CD4-positive, alpha-beta T cell treated with Interleukin-1 beta for 1 hour (primary cell): ENCODE measurements at places on chromosomes 7 and 10.

GRCh38 chr10:88271761-88272543 lies 311.2 kb downstream of the RNLS start:
- DNase-seq, result peak; percentile 3

DNA sequence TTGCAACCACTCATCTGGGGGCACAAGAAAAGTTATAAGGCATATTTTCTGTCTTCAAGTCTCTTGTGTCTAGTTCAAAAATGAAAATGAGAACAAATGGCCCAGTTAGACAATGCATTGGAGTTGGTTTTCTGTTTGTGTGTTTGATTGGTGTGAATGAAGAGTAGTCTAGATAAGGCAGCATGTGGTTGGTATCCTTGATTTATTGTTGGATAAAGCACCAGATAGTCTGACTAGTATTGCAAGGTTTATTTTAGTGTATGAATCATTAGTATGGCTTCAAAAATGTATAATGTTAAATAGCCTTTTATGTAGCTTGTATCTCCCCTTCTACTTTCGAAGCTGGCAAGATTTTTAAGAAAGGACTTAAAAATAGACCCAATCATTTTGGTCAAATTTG lies 237.3 kb downstream of the CDK14 start:
- DNase-seq, result no peak

DNA sequence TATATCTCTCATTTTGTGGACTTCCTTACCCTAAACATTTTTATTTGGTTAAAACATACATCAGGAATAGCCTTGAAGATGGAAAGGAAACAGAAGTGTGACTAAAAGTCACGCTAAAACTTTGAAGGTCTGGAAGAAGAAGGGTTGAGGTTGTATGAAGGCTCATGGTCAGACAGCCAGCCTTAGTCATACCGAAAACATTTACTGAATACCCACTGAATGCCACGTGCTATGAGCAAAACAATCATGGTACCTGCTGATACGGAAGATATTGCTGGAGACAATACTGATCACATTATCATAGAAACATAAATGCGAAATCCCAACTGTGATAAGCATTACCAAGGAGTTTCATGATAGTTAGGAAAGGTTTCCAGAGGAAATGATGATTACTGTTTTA lies 64.0 kb downstream of the PDZD8 start:
- DNase-seq, result no peak

DNA sequence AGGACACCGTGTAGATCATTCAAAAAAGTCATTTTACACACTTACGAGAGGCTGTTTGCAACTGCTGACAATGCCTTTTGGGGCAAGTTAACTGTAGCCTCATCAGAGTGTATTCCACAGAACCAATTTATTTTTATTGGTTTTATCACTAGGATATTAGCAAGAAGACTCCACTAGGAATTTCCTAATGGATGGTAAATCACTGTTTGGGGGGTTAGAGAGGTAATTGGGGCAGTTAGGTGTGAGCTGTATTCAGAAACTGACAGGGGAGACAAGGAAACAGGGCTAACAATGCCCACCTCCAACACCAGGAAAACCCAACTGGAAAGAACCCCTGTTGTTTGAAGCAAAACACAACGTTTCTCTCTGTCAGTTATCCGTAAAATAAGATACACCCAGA lies 383.0 kb upstream of the SHH start:
- DNase-seq, result no peak

- no peak for DNase-seq
These were observed 194.8 kb upstream of the PTN start for GRCh38 chr7:137538361-137538762.

GRCh38 chr10:125494651-125495239 lies 188.2 kb downstream of the TEX36 start:
- DNase-seq, result no peak

DNA sequence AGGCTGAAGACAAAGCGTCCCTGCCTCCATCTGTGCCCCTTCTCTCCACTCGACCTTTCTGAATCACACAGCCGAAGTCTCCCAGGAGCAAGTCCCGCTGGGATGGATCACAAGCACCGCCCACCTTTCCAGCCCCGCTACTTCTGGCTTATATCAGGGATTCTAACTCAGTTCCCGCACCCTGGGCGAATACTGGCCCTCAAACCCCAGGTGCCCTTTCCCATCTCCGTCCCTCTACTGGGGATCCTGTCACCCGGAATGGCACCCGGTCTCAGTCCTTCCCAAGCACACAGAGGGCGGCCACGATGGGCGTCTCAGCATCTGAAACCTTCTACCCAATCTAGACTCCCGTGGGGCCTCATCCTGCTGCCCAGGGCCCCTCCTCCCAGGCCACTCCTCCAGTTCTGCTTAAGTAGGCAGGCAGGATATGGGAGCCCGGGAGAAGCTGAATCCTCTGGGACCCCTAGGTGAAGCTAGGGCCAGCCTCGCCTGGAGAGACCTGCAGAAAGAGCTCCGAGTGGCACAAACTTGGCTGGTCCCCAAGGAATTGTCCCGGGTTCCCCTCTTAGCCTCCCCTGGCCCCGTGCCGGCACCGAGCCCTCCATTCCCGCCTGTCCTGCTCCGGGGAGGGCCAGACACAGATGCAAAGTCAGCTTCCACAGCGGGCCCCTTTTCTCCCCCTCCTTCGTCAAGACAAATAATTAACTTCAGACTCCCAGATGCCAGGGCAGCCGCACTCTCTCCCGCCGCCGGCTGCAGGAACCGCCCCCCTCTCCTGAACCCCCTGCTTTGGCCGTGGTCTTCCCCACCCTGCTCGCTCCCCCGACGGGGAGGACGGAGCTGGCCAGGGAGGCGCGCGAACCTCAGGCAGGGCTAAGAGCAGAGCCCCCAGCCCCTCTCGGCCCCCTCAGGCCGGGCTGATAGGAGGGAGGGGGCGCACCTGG lies 612 bp downstream of the KCP start:
- no peak for DNase-seq

DNA sequence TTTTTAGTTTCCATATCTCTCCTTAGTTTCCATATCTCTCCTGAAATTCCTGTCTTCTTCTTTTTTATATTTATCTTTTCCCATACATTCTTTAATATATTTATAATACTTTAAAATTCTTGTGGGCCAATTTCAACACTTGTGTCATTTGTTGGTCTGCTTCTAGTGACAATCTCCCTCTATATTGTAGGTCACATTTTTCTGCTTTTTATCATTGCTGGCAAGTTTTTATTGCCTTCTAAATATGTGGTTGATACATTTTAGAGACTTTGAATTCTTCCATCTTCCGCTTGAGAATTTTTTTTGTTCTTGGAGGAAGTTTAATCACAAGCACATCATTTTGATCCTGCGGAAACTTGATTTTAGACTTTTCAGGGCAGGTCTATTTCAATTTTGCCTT lies 26.0 kb upstream of the OPN4 start:
- DNase-seq, result no peak

GRCh38 chr7:41969561-41970105 lies 266.7 kb upstream of the INHBA start:
- DNase-seq, result no peak

DNA sequence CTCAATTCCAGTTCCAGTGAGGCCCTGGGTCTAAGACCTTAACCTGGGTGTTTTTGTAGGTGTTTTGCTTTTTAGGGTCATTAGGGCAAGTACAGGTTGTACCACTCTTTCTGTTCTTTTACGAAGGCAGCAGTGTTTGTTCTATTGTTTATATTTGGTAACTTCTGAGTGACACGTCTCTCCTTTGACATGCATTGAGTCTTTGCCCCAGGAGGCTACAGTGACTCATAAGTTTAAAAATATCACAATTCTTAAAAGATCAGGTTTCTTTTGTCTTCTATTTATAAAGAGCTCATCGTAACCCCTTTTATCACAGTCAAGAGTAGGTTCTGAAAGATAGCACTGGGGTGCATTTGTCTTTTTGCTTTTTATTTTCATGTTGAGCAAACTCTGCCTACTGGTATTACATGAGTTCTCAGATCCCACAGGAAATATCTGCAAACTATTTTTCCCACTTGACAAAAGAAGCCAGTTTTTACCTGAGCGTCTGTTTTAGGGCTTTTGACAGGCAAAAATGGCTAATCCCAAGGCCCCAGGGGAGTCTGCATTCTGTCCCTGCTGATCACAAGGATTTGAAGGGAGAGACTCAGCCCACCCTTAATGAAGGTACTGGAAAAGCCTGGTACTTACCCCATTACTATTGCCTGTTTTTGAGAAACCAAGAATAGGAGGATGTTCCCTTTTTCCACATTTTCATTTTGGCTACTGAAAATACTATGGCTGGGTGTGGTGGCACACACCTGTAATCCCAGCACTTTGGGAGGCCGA lies 7.9 kb downstream of the NUDT13 start:
- DNase-seq, result no peak

GRCh38 chr7:149799397-149800168 lies 26.2 kb upstream of the ZNF467 start:
- DNase-seq, result peak; percentile 56

- no peak for DNase-seq
These were observed 3.7 kb downstream of the AGR2 start for GRCh38 chr7:16801111-16801542.

DNA sequence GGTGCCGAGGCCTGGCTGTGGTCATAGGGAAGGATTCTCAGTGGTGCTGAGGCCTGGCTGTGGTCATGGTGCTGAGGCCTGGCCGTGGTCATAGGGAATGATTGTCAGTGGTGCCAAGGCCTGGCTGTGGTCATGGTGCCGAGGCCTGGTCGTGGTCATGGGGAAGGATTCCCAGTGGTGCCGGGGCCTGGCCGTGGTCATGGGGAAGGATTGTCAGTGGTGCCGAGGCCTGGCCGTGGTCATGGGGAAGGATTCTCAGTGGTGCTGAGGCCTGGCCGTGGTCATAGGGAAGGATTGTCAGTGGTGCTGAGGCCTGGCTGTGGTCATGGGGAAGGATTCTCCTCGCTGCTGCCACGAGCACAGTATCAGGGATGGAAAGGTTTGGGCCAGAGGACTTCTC lies 327.3 kb downstream of the ADARB2 start:
- DNase-seq, result no peak

- no peak for DNase-seq
These were observed 12.7 kb upstream of the MIOS start for GRCh38 chr7:7554021-7554432.

DNA sequence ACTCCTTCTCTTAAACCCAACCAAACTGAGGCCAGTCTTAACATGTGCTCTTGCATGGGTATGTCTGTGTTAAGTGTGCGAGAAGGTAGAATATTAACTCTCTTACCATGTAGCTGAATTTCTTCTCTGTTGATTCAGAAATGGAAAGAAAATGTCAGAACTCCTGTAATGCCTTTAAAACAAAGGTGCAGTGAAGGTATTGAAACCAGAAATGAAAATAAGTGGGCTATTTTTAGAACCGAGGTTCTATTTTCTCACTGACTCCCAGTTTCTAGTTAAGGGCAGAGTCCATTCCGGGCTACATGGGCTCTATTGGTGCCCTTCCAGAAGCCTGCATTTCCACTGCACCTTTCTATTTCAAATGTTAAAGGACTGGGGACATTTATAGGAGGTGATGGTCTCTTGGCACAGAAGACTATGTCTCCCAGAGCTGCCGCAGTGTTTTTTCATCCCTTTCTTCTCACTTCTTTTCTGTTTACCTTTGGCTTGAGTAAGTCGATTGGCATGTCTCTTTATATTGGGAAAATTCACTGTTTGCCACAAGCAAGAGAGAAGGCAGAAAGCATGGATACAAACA lies 174.9 kb downstream of the LRMDA start:
- no peak for DNase-seq

DNA sequence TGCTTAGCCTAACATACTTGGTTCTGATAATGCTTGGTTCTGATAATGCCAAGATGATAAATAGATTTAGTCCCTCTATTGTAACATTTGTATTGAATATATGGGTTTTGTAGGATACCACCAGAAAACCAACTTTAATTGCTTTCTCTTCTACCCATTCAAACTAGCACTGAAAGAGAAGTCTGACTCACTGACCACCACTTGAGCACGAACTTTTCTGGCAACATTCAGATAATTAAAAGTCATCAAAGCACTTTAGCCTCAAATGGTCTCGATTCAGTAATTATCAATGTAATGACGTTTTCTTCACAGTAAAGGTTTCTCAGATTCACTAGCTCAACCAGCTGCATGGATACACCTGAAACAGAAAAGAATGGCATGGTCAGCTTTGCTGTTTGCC lies 63.0 kb downstream of the HDAC9 start:
- no peak for DNase-seq

- no peak for DNase-seq
These were observed 129.4 kb downstream of the ARHGAP12 start for GRCh38 chr10:31799181-31799580.

- DNase-seq, result no peak
These were observed 117.9 kb upstream of the COL1A2 start for GRCh38 chr7:94276795-94277194.

DNA sequence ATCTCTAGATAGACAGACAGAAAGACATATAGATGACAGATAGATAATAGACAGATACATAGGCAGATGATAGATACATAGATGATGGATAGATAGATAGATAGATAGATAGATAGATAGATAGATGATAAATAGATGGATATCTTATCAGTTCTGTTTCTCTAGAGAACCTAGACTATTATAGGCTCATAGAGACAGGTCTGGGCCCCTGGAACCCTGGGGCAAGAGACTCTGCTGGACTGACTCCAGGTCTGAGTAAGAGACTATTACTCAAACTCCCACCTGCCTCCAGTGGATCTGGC lies 58.3 kb downstream of the FRMPD2 start:
- no peak for DNase-seq

GRCh38 chr10:92695679-92696605 lies 6.2 kb downstream of the HHEX start:
- no peak for DNase-seq

- DNase-seq, result no peak
These were observed 56.9 kb downstream of the ADK start for GRCh38 chr10:74207691-74208480.

DNA sequence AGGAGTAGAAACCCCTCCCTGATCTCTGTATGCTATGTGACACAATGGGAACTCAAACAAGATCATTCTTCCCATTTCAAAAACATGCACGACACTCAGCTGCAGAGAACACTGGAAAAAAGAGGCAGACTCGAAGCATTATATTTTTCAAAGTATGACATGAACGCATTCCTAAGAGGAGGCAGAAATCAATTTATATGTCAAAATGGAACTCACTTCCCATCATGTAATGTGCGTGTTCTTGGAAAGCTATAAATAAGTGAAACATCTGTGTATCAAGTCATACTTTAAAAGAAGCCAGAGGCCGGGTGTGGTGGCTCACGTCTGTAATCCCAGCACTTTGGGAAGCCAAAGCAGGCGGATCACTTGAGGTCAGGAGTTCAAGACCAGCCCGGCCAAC lies 142.7 kb downstream of the ICA1 start:
- no peak for DNase-seq

GRCh38 chr10:6065406-6065805 lies 3.2 kb upstream of the IL2RA start:
- DNase-seq, result no peak

DNA sequence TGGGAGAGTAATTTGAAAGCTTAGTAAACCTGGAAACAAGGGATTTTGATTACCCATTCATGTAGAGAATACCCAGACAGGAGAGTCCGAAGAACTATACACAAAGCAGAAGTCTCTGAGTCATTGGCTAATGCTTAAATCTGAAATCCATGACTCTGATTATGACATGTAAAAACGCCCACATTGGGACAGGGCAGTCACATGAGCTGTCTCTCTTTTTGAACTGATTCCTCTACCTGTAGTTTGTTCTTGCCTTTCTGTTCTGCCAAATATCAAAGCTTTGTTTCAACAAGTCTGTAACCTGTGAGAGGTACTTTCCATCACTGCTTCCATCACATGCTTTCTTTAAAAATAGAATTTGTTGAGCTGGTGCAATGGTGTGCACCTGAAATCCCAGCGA lies 4.3 kb upstream of the GPNMB start:
- DNase-seq, result peak; percentile 11

GRCh38 chr7:157685430-157686284 lies 348.9 kb downstream of the DNAJB6 start:
- no peak for DNase-seq
